ENCODE measurements at places on chromosomes 1 and 21.

- no peak for DNase-seq
These were observed 397.6 kb downstream of the LRRIQ3 start for GRCh38 chr1:73800376-73800775.

DNA sequence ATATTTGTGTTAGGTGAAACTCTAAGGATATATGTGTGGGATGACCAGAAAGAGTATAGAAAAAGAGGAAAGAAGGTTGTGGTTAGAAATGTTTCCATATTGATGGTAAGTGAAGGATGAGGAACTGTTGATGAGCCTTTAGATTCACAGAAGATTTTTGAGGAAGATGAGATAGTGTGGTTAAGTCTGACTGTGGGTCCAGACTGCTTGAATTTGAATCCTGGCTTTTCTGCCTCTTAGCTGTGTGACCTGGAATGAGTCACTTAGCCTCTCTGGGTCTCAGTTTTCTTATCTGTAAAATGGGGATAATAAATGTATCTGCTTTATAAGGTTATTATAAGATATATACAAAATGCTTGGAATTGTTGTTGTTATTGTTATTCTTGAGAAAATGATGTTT lies 27.5 kb downstream of the RGL1 start:
- no peak for DNase-seq

- DNase-seq, result no peak
These were observed 2.9 kb downstream of the ZNF672 start for GRCh38 chr1:248840946-248841345.

- DNase-seq, result no peak
These were observed 28.5 kb downstream of the RNF115 start for GRCh38 chr1:145795257-145795881.

DNA sequence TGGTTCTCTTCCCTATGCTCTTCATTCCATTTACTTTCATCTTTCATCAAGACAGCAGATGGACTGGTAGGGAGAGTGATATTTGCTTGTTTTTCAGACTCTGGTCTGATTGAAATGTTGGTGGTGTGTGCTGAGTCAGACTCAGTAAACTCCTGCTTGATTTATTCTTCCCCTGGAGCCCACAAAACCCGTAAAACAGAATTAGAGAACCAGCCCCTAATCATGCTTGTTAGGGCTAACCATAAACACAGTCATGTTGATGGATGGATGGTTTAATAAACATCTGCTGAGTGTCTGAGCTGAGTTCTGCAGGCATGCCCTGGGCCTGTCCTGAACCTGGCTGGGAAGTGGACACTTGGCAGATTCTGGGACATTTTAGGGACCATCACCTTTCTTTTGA lies 24.8 kb downstream of the NOS1AP start:
- DNase-seq, result no peak

- no peak for DNase-seq
These were observed 15.4 kb upstream of the ZDHHC18 start for GRCh38 chr1:26811057-26811456.

DNA sequence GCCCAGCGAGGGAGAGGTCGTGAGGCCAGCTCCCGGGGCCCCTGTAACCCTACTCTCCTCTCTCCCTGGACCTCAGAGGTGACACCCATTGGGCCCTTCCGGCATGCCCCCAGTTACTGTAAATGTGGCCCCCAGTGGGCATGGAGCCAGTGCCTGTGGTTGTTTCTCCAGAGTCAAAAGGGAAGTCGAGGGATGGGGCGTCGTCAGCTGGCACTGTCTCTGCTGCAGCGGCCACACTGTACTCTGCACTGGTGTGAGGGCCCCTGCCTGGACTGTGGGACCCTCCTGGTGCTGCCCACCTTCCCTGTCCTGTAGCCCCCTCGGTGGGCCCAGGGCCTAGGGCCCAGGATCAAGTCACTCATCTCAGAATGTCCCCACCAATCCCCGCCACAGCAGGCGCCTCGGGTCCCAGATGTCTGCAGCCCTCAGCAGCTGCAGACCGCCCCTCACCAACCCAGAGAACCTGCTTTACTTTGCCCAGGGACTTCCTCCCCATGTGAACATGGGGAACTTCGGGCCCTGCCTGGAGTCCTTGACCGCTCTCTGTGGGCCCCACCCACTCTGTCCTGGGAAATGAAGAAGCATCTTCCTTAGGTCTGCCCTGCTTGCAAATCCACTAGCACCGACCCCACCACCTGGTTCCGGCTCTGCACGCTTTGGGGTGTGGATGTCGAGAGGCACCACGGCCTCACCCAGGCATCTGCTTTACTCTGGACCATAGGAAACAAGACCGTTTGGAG lies 23.7 kb upstream of the TNFRSF1B start:
- DNase-seq, result no peak

- no peak for DNase-seq
These were observed 81.4 kb upstream of the CNIH3 start for GRCh38 chr1:224534731-224535130.

DNA sequence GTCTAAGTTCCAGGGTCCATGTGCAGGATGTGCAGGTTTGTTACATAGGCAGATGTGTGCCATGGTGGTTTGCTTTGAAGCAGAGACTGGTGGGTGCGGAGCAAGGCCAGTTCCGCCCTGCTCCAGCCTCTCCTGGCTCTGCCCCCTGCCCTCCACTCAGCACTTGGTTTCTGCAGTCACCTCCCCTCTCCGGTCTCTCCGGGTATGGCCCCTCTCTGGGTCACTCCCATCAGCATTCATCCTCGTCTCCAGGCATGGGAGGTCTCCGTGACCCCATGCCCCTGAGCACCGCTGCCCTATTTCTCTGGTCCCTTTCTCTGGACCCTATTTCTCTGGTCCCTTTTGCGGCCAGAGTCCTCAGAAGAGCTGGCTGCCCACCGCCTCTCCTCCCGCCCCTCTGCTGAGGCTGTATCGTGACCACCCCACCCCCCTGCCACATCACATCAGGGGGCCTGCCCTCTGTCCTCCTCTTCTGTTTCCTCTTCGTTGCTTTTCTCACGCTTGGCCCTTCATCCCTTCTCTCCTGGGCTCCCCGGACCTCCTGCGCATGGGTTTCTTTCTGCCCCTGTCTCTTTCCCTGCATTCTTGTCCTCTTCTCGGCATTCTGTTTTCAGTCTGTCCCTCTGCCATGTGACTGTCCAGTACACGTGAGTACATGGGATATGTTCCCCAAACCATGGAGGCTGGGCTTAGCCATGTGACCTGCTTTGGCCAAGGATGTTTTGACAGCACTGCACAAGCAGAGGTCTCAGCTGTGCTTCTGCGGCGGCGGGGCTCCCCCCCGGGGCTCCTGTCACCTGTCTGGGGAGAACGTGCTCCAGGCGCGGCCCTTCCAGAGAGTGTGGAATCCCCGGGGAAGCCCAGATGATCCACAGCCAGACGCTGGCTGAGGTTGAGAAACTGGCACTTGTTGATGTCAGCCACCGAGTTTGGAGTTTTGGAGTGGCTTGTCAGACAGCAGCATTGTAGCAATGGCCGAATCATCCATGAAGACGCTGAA lies 54.4 kb upstream of the C1orf174 start:
- no peak for DNase-seq

DNA sequence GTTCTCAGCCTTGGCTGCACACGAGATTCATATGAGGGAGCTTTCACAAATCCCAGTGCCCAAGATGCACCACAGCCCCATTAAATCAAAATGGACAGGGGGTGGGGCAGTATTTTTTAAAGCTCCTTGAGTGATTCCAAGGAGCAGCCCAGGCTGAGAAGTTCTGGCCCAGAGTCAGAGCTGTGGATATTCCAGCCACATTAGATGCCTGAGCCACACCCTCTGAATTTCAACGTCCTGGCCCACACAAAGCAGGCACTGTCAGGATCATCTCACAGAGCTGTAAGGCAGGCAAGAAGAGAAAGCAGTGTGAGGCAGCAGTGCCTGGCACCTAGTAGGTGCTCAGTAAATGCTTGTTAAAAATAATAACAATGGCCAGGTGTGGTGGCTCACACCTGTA lies 37.4 kb downstream of the PAX7 start:
- DNase-seq, result no peak

DNA sequence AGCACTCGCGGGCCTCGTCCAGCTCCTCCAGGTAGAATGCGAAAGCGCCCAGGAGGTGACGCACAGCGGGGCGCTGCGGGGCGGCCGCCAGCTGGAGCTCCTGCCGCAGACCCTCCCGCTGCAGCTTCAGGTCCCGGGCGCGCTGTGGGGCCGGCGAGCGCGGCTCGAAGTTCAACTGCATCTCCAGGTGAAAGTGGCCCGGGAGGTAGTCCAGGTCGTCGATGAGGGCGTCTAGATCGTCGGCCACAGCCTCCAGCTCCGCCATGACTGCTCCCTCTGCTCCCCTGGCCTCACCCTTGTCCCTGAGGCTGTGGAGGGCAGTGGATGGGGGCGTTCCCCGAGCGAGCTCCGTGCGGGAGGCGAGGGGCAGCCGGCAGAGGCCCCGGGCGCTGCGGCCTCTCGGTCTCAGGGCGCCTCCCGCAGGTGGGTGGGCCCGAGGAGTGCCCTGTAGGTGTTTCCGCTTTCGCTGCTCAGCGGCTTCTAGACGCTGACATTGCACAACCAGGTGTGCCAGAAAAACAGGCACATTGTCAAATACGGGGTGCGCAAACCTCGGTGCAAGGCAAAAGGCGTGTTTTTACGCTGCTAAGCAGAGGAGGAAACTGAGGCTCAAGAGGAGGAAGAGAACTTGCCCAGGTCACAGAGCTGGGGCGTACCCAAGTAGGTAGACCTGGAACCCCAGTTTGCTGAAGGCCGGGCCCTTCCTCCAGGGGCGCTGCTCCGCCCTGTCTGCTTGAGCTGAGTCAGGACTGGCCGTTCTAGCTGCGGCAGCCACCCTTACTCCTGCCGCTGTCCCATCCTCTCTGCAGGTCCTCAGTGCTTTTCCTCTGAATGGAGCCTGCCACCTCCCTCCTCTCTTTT lies at the start of gene TTC22:
Gene TTC22, minus strand, starts transcription at position 425 of the 861 bp plus-strand sequence. Its CDS starts 160 bp downstream, at position 265.
- peak; percentile 47 for DNase-seq

DNA sequence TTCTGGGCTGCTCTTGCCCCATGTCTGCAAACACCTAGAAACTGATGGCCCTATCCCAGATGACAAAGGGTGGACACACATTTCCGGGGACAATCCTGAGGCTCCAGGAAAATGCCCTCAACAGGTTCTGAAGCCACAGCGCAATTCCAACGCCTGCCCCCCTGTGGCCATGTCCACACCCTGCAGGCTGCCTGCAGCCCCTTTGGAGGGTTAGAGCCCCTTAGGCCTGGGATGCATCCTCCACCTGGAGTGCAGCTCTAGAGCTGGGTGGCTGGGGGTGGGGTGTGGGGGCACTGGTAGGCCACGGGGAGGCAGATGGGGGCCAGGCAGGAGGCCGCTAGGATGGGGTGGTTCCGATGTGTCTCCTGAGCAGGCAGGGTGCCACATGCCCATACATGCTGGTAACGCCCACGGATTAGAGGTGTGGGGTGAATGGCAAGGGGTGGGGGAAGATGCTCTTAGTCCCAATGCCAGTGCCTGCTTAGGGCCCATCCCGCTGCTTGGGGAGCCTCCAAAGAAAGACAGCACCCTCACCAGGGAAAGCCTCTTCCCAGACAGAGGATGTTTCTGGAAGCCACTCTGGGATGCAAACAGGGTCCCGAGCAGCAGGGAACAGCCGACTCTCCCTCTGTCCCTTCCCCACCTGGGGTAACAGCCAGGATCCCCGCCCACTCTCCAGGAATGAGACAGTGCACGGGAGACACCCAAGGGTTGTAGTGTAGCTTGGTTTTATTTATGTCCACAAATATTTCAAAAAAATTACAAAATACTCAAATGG lies 34.0 kb downstream of the SLC45A1 start:
- no peak for DNase-seq

DNA sequence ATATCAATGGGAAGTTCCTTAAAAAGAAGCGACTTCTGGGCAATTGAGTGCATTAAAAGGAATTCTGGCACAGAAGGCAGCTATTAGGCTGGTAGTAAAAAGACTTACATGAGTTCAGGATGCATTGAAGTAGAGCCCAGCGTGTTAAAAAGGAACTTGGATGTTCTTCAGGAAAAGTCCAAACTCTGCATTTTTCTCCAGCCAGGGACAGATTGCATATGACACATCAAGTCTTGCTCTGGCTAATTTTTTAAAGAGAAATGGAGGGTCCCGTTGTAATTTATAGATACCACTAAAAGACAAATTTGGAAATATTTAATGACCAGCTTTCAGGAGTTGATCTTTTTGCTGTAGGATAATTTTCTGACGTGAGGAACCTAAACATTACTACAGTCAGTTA lies 1.2 kb downstream of the TPRG1L start:
- DNase-seq, result no peak

DNA sequence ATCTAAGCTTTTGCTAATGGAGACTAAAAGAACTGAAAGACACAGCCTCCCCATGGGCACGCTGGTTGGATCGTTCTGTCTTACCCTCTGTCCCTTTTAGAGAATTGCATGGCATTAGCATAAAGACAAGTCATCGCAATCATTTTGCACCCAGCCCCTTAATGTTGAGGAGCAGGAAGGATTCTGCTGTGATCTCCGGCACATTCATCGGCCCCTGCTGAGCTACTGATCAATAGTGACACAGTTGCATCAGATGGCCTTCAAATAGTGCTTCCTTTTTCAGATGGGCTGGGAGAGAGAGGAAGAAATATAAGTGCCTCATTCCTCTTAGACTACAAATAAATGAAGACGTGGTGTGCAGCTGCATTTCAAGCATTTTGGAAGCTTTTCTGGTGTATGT lies 75.4 kb downstream of the NOS1AP start:
- DNase-seq, result no peak

- DNase-seq, result no peak
These were observed 111.5 kb downstream of the CCDC185 start for GRCh38 chr1:223504741-223505140.

DNA sequence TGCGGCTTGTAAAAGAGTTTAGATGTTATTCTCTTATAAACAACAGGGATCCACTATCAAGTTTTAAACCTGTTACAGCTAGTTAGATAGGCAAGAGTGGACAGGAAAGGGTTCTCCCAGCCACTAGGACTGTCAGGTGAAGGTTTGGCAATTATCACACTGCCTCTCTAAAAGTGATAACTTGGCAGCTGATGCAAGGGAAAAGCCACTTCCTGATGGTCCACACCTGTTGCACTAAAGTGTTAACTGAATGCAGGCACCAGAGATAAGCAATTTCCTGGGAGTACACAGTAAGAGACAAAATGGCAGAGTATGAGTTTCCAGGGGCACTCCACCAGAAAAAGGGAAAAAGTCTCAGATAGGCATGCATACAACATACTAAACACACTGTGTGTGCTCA lies 99.4 kb downstream of the VAV3 start:
- no peak for DNase-seq

DNA sequence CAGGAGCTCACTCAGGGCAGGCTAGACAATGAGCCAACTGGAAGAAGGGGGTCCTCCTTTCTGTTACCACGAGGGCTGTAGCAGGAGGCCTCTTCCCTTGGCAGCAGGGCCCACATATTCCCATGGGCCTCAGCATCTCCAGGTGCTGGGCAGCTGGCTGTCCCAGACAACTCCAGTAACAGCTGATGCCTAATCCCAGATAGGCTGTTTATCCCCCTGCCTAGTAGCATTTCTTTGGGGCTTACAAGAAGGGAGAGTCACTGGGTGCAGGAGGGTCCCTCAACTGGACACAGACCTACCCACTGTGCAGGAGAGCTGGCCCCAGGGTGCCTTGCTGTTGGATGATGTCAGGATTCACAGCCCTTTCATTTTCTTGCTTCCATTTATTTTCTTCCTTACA lies 278.2 kb downstream of the DSCAM start:
- DNase-seq, result no peak

GRCh38 chr1:197843401-197843800 lies 59.0 kb upstream of the C1orf53 start:
- DNase-seq, result no peak

Measured in stimulated activated CD4-positive, alpha-beta T cell treated with anti-CD3 and anti-CD28 coated beads, Interleukin-15, amount 100 ng/mL, for 1 hour (primary cell).